GM13977 (cell line): ENCODE measurements at places on chromosomes 4 and X.

DNA sequence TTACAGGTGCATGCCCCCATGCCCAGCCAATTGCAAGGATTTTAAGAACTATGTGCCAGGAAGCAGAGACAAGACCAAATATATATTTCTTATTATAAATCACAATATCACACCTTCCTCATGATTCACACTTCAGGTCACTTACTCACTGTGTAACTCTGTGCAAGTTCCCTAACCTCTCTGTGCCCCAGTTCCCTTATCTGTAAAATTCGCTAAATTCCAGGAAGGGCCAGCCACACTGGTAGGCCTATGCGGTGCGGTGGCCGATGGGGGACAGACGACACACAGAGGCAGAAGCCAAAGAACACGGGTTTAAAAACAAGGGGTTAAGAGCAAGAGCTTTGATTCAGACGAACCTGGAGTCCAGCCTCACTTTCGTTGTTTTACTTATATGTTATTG lies 2.8 kb downstream of the TRIM2 start:
- no peak for DNase-seq

- DNase-seq, result no peak
These were observed 145.1 kb upstream of the IL1RAPL2 start for GRCh38 chrX:104420907-104421306.

DNA sequence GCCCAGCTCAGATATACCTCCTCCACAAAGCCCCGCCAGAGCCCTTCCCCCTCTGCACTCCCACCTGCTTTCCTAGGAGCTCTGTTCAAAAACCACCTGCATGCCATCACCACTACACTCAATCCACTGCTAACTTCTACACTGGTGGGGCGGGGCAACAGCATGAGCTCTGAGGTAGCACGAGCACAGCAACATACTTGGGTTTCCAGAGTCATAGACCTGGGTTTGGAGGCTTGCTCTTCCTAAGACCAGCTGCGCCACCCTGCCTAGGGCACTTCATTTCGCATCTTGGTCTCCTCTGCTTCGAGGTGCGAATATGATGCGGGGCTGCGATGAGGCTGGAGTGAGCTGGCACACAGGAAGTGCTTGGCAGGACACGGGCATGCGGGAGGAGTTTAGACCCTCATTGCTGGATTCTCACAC lies 3.6 kb downstream of the SASH3 start:
- no peak for DNase-seq

DNA sequence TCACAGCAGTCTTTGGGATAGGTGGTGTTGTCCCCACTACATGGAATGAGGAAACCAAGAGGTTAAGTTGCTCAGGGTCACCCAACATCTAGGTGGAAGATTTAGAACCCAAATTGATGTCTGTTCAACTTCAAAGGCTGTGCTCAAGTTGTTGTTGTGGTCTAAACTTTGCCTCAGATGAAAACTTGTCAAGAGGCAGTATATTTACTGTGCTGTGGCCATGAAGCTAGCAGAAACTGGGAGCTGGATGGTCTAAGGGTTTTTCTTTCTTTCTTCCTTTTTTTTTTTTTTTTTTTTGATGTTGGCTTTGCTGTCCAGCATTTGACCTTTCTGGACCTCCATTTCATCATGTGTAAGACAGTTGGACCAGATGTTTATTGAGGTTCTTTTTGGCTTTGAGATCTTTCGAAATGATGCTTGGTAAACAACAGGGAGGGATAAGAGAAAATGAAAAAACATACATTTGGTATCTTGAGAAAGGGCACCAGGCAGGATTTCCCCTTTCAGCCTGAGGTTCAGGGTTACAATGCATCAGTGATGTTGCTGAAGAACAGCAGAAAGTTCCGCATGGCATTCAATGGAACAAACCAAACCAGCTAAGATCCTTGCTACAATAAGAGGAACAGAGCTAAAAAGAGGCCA lies 166.2 kb upstream of the RPS6KA3 start:
- no peak for DNase-seq

GRCh38 chrX:17588303-17588702 lies 149.0 kb upstream of the SCML1 start:
- DNase-seq, result no peak

GRCh38 chr4:178871476-178871875 lies 1429.2 kb upstream of the AGA start:
- DNase-seq, result no peak

DNA sequence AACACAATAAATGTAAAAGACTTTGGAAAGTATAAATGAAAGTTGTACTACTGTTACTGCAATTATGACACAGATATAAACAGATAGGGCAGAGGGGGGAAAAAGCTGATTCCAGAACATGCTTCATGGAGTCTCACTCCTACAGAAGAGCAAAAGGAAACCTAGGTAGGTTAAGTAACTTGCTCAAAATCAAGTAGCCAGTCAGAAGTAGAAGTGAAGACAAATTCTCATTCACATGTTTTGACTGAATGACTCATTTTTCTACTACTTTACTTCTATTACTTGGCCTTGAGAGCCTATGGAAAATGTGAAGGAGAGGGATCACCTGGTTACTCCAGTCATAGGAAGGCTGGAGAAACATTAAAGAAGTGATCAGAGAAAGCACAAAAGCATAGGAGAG lies 23.6 kb upstream of the RASGEF1B start:
- no peak for DNase-seq

DNA sequence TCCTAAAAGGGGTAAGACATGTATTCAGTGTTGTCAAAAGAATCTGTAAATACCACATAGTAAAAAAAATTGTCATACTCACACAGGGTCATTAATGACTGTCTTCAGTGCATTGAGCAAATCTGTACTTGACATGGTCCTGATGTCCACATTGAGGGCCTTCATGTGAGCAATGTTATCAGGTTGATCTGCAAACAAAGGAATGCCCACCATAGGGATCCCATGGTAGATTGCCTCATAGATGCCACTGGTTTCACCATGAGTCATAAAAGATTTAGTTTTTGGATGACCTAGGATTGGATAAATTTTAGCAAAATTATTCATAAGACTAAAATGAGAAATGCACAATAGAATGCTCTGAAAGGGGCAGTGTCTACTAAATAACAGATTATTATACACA lies 38.1 kb upstream of the UGT2B15 start:
- no peak for DNase-seq

- no peak for DNase-seq
These were observed 2407.1 kb downstream of the ARAP2 start for GRCh38 chr4:33837043-33837838.
